ENCODE measurements at places on chromosomes 2 and 18.
A peak's percentile ranks its signal among the peaks of the same experiment; 100 is the strongest.

GRCh38 chr2:154556607-154557006, 141.9 kb upstream of the KCNJ3 start:
- no peak for DNase-seq

- no peak for DNase-seq
Measured at GRCh38 chr2:232139786-232140562, 178.5 kb downstream of the DIS3L2 start.

GRCh38 chr2:117997872-117998454, 15.9 kb downstream of the CCDC93 start:
- DNase-seq: no peak

- DNase-seq: no peak
Measured at GRCh38 chr2:9109871-9110270, 96.7 kb upstream of the ASAP2 start.

DNA sequence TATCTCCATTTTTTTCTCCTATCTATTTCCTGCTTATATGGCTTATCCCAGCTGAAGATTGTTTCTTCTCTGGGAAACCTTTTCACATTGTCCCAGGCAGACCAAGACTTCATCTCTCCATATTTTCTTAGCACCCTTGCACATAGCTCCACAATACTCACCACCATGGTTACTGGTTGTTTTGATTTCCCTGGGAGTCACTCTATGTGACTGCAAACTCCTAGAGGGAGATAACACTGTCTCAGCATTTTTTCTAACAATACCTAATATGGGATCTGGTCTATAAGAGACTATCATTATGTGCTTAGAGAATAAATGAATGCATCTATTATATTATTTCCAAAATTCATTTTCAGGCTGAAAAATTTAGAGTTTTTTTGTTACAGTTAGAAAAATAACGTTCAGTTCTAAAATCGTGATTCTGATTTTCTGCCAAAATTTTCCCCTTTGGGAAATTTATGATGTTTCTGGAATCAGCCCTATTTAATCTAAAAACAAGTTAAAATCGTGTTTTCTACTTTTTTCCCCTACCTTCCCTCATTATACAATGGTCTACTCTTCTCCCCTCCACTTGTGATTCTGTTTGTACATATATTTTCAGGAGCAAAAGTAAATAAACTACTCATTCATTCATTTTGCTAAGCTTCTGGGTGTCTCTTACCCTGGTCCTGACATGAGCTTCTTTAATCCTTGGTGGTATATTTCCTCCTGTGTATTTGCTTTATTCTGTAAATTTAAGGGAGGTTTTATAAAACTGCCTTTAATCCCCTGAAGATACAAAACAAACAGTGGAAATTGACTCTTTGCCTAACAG, 95.4 kb downstream of the HNMT start:
- DNase-seq: no peak

- peak; percentile 25 for DNase-seq
Measured at GRCh38 chr2:171522788-171523087, 464 bp downstream of the CYBRD1 start.

- DNase-seq: no peak
Measured at GRCh38 chr2:78585871-78586270, 439.6 kb upstream of the REG3G start.

- DNase-seq: no peak
Measured at GRCh38 chr2:86523491-86523890, 39.8 kb downstream of the CHMP3 start.

DNA sequence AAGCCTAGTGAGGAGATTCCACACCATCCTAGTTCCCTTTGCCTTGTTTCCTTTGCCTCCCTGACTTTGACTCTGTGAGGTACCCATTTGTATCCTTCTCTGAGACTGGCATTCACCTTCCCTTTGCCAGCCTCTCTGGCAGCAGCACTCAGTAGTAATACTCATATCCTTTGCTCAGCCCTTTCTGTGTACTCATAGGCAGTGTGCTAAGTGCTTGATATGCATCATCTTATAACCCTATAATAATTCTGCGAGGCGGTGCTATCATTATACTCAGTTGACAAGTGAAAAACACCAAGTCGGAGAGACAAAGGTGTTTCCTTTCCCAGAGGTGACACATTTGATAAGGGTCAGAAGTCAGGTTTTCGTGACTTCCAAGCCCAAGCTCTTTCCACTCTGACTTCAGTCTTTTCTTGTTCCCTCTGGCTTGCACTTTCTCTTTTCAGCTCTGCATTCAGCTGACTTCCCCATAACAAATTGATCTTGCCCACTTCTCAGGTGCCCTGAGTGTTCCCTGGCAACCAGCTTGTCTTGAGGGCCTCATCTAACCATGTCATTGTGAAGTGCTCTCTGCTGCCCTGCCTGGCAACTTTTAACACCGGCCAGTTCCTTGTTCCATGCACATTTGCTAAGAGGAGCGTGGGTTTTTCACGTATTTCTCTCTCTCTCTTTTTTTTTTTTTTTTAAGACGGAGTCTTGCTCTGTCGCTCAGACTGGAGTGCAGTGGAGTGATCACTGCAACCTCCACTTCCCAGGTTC, 94.5 kb upstream of the UPP2 start:
- DNase-seq: no peak
